ENCODE measurements at places on chromosomes 1 and 21. TPM values are rescaled to one million over a fixed set of nuclear protein-coding genes. Genes with fewer than 3 reads are reported as not detected.

DNA sequence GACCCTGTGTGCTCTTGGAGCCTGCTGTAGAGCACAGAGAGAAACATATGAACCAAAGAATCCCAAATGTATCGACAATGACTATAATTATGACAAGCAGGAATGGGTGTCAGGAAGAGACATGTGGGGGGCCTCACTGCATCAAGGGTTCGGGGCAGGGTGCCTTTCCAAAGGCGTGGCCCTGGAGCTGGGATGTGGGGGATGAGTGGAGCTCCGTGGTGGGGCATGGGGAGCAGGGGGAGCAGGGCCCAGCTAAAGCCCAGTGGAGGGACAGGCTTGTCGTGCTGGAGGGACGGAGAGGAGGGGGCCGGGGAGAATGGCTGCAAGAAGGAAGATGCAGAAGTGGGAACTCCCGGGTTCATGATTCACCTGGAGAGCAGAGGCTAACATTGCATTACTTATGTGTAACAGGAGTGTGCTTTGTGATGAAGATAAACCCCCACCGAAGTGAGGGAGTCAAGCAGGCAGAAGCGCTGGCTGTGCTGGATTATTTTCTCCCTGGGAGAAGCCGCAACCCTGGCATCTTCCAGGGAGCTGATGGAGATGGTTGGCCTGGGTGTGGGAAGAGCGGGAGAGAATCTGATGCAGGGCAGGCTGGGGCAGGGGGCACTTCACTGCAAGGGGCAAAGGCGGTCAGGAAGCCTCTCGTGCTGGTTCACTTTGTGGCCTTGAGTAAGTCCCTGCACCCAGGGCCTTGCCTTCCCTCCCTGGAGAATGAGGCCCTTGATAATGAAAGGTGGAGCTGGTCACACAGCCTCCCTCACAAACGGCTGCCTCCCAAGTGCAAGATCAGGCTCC is 124.6 kb upstream of the RUNX3 start:
- H3K27me3 ChIP-seq = no peaks in the 10 kb centered on the region
- no peaks in the 10 kb centered on the region for H3K36me3 ChIP-seq
- no peak overlapping the region for H3K27ac ChIP-seq

GRCh38 chr1:83834621-83835264 is 164.2 kb downstream of the TTLL7 start:
- no peak for DNase-seq
- no peaks in the 10 kb centered on the region for H3K4me1 ChIP-seq
- no peak overlapping the region for H3K27ac ChIP-seq

The LINGO4 gene
- not detected for total RNA-seq

The LAD1 gene
- 80.5 TPM for total RNA-seq

DNA sequence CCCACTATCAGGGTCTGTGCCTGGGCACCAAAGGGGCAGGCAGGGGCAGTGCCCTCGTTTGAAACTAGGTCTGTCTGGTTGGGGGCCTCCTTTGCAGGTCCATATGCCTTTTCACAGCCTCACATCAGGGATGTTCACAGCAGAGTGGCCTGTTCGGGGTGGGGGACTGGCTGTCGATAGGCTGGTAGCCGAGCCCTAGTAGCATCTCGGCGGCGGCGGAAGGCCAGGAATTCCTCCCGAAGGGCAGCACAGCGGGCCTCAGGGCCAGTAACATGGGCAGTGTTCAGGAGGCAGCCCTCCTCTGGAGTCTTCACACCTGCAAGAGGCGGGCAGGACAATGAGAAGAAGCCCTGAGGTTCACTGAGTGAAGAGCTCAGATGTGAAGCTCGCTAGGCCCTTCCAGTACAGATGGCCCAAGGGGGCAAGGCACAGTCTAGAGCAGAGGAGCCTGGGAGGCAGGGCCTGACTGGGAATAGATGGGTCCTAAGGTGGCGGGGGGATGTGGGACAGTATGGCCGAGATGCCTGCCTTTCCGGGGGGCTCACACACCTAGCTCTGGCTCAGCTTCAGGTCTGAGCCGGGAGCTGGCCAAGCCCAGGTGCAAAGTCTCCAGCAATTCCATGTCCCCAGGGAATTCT is 2.0 kb upstream of the TAGLN2 start:
- DNase-seq = no peak
- H3K36me3 ChIP-seq = no peaks in the 10 kb centered on the region
- no peaks in the 10 kb centered on the region for H3K27me3 ChIP-seq
- peaks cover 26% of the 10 kb centered on the region for H3K4me1 ChIP-seq

- H3K27me3 ChIP-seq = no peaks in the 10 kb centered on the region
- no peak overlapping the region for H3K4me3 ChIP-seq
- peaks cover 2% of the 10 kb centered on the region for H3K36me3 ChIP-seq
- no peak for DNase-seq
- H3K4me1 ChIP-seq = peaks cover 52% of the 10 kb centered on the region
- H3K27ac ChIP-seq = peak overlapping the region; percentile 87
Observed at GRCh38 chr1:27009601-27010197, 3.0 kb downstream of the TENT5B start.

The CR2 gene
- 0.21 TPM for total RNA-seq

- peaks cover 15% of the 10 kb centered on the region for H3K4me1 ChIP-seq
- H3K36me3 ChIP-seq = no peaks in the 10 kb centered on the region
- no peak overlapping the region for H3K27ac ChIP-seq
- DNase-seq = no peak
- no peak overlapping the region for H3K4me3 ChIP-seq
Observed at GRCh38 chr1:231424950-231425805, 3.1 kb upstream of the EGLN1 start.

- no peak for DNase-seq
- no peaks in the 10 kb centered on the region for H3K4me1 ChIP-seq
- H3K4me3 ChIP-seq = no peak overlapping the region
- no peaks in the 10 kb centered on the region for H3K36me3 ChIP-seq
- no peaks in the 10 kb centered on the region for H3K27me3 ChIP-seq
Observed at GRCh38 chr21:34107606-34108005, 34.2 kb downstream of the MRPS6 start.

The TMEM269 gene
- total RNA-seq = 0.68 TPM

GRCh38 chr1:9037476-9038337 is 11.5 kb upstream of the SLC2A7 start:
- DNase-seq = no peak
- H3K4me3 ChIP-seq = no peak overlapping the region
- H3K4me1 ChIP-seq = no peaks in the 10 kb centered on the region
- no peaks in the 10 kb centered on the region for H3K27me3 ChIP-seq

- H3K4me3 ChIP-seq = no peak overlapping the region
- no peaks in the 10 kb centered on the region for H3K4me1 ChIP-seq
- no peaks in the 10 kb centered on the region for H3K27me3 ChIP-seq
- no peaks in the 10 kb centered on the region for H3K36me3 ChIP-seq
- DNase-seq = no peak
- no peak overlapping the region for H3K27ac ChIP-seq
Observed at GRCh38 chr1:170562646-170563338, 30.8 kb downstream of the GORAB start.

The CRYAA gene
- not detected for total RNA-seq

- no peaks in the 10 kb centered on the region for H3K27me3 ChIP-seq
- no peaks in the 10 kb centered on the region for H3K4me1 ChIP-seq
- H3K27ac ChIP-seq = no peak within 1 kb of the TSS
- H3K4me3 ChIP-seq = peak within 1 kb of the TSS; percentile 56
Observed at GRCh38 chr21:14215971-14216641, at the start of gene RBM11. Gene RBM11 (plus strand): TSS chr21:14216157. CDS start chr21:14216187, 30 bp downstream.

- no peaks in the 10 kb centered on the region for H3K27me3 ChIP-seq
- peaks cover 32% of the 10 kb centered on the region for H3K4me1 ChIP-seq
- H3K4me3 ChIP-seq = no peak overlapping the region
- no peaks in the 10 kb centered on the region for H3K36me3 ChIP-seq
- peak; percentile 84 for DNase-seq
Observed at GRCh38 chr21:39033878-39034589, 149.2 kb downstream of the PSMG1 start.

The GPA33 gene
- total RNA-seq = not detected

The SELENBP1 gene
- 18.5 TPM for total RNA-seq

GRCh38 chr21:27101523-27101922 is 134.6 kb upstream of the ADAMTS5 start:
- no peak overlapping the region for H3K27ac ChIP-seq
- no peaks in the 10 kb centered on the region for H3K4me1 ChIP-seq
- H3K4me3 ChIP-seq = no peak overlapping the region
- H3K36me3 ChIP-seq = no peaks in the 10 kb centered on the region
- H3K27me3 ChIP-seq = no peaks in the 10 kb centered on the region

GRCh38 chr21:29271927-29272333 is 26.8 kb upstream of the BACH1 start:
- H3K36me3 ChIP-seq = no peaks in the 10 kb centered on the region
- H3K4me3 ChIP-seq = no peak overlapping the region
- peaks cover 11% of the 10 kb centered on the region for H3K4me1 ChIP-seq
- H3K27me3 ChIP-seq = no peaks in the 10 kb centered on the region

DNA sequence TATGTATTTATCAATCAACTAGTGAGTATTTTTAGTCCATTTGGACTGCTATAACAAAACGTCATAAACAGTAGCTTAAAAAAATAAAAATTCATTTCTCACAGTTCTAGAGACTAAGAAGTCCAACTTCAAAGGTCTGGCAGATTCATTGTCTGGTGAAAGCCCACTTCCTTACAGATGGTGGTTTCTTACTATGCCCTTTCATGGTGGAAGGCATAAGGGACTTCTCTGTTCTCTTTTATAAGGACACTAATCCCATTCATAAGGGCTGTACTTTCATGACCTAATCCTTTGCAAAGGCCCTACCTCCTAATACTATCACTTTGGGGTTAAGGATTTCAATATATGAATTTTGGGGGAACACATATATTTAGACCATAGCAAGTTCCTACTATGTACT is 37.9 kb downstream of the KRTAP20-3 start:
- H3K27me3 ChIP-seq = no peaks in the 10 kb centered on the region
- H3K4me3 ChIP-seq = no peak overlapping the region
- H3K27ac ChIP-seq = no peak overlapping the region

- H3K4me1 ChIP-seq = no peaks in the 10 kb centered on the region
- H3K36me3 ChIP-seq = no peaks in the 10 kb centered on the region
- no peaks in the 10 kb centered on the region for H3K27me3 ChIP-seq
- no peak overlapping the region for H3K27ac ChIP-seq
Observed at GRCh38 chr1:222073307-222073995, 331.6 kb upstream of the DUSP10 start.

The BRWD1 gene
- 37.1 TPM for total RNA-seq

DNA sequence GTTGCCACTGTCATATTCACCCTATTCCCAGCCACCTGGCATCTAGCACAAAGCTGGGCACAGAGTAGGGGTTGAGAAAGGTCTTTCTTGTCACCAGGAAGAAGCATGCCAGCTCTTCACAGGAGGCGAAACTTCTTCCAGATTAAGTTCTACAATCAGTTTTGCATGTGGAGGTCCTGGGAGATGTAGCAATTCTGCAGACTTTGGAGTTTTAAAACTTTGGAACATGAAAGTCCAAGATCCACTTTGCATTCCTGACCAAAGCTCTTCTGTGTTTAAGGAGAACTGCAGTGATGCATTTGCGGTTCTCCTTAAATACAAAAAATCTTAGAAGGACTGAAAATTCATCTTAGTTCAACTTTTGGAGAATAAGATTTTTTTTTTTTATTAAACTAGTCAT is 258.5 kb upstream of the USP24 start:
- H3K4me1 ChIP-seq = no peaks in the 10 kb centered on the region
- no peak overlapping the region for H3K4me3 ChIP-seq
- no peak overlapping the region for H3K27ac ChIP-seq
- no peaks in the 10 kb centered on the region for H3K27me3 ChIP-seq
- DNase-seq = no peak

GRCh38 chr1:75707191-75707590 is 17.3 kb upstream of the ACADM start:
- H3K27ac ChIP-seq = no peak overlapping the region
- no peak overlapping the region for H3K4me3 ChIP-seq
- no peaks in the 10 kb centered on the region for H3K27me3 ChIP-seq
- peak; percentile 32 for DNase-seq

DNA sequence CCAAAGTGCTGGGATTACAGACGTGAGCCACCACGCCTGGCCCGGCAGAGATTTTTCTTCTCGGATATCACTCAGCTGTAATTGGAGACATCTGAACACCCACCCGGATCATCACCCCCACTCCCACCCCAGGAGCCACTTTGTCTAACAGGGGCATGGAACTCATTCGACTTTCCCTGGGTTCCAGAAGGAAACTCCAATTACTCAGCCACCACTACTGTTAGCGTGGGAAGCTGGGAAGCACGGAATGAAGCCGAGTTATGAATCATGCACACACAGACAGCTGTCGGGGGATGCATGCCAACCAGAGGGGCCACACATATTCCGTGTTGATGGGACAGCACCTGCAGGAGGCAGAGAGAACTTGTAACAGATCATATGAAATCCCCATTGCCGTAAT is 85.2 kb downstream of the HLCS start:
- no peaks in the 10 kb centered on the region for H3K27me3 ChIP-seq
- H3K4me3 ChIP-seq = no peak overlapping the region
- H3K36me3 ChIP-seq = no peaks in the 10 kb centered on the region
- H3K4me1 ChIP-seq = peaks cover 3% of the 10 kb centered on the region

DNA sequence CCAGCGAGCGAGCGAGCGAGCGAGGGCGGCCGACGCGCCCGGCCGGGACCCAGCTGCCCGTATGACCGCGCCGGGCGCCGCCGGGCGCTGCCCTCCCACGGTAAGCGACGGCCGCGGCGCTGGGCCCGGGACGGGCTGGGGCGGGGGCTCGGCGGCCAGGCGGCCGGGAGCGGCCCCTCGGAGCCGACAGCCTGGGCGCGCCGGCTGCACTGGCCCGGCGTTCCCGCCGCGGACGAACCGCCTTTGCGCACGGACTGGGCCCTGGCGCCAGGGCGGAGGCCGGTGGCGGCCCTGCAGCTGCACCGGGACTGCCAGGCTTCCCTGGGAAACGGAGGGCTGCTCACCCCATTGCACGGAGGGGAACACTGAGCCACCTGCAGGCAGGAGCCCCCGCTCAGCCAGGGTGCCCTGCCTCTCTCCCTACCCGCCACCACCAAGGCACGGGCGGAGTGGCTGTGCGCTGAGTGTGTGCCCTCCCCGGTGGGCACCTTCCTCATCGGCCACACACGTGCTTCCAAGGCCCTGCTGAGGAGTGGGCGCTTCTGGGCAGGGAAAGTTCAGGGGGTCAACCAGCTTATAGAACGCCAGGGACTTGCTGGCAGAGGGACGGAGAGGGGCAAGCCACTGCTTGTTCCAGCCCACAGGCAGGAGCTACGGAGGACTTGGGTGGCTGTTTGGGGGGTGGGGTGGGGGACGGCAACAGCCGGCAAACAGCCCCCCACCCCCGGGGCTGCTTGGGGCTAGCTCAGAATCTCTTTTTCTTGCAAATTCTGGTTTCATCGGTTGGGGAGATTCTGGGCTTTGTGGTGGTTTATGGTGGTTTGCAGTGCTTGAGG is 532 bp downstream of the CSF1 start:
- H3K36me3 ChIP-seq = no peaks in the 10 kb centered on the region
- H3K4me1 ChIP-seq = peaks cover 4% of the 10 kb centered on the region
- no peak for DNase-seq
- no peak overlapping the region for H3K27ac ChIP-seq
- peak overlapping the region; percentile 42 for H3K4me3 ChIP-seq
- no peaks in the 10 kb centered on the region for H3K27me3 ChIP-seq

DNA sequence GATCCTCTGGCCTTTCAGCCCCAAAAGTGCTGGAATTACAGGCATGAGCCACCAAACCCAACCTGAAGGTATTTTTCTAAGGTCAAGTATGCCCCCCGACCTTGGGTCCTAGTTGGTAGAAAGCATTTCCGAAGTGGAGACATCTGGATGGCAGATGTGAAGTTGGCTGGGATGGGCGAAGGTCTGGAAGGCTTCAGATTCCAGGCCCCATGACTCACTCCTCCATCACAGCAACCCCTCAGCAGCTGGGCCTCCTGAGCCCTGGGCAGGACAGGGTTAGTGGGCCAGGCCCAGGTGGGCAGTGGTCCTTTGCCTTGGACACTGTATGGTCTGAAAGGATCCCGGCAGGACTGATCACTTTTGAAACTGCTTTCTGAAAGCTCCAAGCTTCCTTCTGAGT is 23.3 kb downstream of the NAV1 start:
- H3K4me1 ChIP-seq = no peaks in the 10 kb centered on the region
- no peak overlapping the region for H3K4me3 ChIP-seq
- H3K27ac ChIP-seq = no peak overlapping the region

- H3K4me3 ChIP-seq = no peak overlapping the region
- H3K27me3 ChIP-seq = 0 out of 2 replicates have a peak, but pooled peaks cover 1% of the 10 kb centered on the region
- H3K27ac ChIP-seq = no peak overlapping the region
Observed at GRCh38 chr1:175080030-175080429, 12.4 kb downstream of the TNN start.

The NBL1 gene
- total RNA-seq = 24.0 TPM

The KRTAP10-4 gene
- total RNA-seq = not detected

Measured in Caco-2 (cell line).